Left cardiac atrium (tissue), 4 donors: ENCODE measurements at places on chromosomes 4 and X.

GRCh38 chr4:5821665-5822358 is 71.1 kb downstream of the CRMP1 start:
- DNase-seq, result no peak

- DNase-seq, result no peak
Measured at GRCh38 chr4:105666693-105667092, 41.8 kb downstream of the INTS12 start.

- DNase-seq, result peak; percentile 23
Measured at GRCh38 chr4:40316782-40317635, 18.1 kb upstream of the CHRNA9 start.

GRCh38 chr4:8328866-8329559 is 59.5 kb downstream of the HTRA3 start:
- no peak for DNase-seq

GRCh38 chr4:6225469-6225868 is 25.1 kb upstream of the JAKMIP1 start:
- no peak for DNase-seq

- DNase-seq, result no peak
Measured at GRCh38 chr4:173507471-173508385, 22.3 kb downstream of the HAND2 start.

DNA sequence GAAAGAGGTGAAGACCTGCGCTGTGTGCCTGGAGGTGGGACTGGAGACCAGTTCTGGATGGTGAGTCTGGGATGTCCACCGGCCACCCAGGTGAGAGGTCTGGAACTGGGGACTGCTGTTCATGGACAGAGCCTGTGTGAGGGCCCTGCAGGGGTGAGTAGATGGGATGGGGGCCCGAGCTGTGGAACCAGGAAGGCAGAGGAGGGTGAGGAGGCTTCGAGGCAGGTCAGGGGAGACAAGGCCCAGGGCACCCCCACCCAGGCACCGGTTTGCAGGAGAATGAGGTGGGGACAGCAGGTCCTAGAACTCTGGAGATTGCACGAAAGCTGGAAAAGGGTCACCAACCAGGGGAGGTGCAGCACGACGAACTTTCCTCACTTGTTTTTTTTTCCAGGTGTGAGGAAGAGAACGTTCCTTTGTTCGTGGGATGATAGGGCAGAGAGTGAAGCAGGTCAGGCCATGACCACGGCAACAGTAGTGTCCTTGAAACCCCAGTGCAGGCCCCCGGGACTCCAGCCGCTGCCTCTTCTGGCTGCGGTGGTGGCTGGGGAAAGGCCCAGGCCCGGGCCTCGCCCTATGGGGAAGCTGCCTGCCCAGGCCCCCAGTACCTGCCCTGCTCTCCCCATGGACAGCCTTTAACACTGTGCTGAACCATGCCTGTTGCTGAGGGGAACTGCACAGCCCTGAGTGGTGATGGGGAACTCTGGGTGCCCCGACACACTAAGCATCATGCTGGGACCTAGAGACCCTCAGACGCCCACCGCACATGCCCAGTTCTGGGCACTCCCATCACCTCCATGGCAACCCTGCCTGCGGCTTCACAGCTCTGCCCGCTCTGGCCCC is 22.9 kb downstream of the TNIP2 start:
- DNase-seq, result no peak

DNA sequence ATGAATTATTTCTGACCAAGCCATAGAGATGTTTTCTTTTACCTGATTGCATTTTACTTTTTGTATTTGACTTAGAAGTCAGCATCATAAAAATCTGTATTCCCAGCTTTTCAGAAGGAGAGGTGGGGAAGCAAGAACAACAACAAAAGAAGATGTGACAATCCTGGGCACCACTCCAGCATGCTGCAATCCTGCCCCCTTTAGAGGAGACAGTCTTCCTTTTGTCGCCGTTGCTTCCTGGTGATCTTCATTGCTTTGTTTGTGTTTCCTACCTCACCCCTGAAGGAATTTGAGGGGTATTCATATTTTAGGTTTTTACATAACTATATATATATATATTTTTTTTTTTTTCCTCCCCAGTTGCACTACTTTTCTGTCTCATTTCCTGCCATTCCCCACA is 3.7 kb downstream of the QRFPR start:
- DNase-seq, result no peak

GRCh38 chrX:110142096-110142495 is 139.2 kb downstream of the TMEM164 start:
- no peak for DNase-seq

DNA sequence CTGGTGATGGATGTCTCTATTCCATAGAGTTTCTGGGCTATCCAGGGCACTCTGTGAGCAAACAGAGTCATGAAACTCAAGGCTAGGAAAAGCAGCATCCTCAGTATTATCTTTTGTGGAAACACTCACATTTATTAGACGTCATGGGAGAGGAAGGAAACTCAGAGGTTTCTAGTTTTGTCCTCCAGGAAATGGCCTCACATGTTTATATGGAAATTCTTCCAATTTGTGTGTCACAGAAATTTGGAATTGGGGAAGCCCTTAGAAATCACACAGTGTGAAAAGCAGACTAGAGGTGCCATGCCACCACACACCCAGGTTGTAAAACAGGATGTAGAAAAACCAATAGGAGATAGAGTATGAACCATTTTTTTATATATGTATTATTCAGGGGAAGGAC is 31.1 kb downstream of the IDS start:
- no peak for DNase-seq

- DNase-seq, result no peak
Measured at GRCh38 chrX:115268421-115268820, 21.1 kb upstream of the LUZP4 start.

DNA sequence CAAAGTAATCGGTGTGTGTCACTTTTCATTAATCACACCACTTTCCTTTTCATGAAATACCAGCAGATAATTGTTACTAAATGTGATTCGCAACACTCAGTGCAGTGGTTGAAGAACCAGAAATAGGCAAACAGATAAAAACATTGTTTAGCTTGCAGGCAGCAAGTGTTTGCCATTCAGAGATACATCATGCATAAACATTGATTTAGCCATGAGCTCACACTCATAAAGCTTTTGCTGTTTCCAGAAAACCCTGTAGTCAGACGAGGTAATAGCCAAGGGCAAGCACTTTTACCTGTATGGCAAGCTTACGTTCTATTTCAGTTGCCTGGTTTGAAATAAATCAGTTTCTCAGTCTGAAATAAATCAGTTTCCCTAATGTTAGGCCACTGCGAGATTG is 542.0 kb upstream of the TENM3 start:
- DNase-seq, result no peak

GRCh38 chrX:79081895-79082512 is 62.5 kb upstream of the GPR174 start:
- DNase-seq, result no peak

DNA sequence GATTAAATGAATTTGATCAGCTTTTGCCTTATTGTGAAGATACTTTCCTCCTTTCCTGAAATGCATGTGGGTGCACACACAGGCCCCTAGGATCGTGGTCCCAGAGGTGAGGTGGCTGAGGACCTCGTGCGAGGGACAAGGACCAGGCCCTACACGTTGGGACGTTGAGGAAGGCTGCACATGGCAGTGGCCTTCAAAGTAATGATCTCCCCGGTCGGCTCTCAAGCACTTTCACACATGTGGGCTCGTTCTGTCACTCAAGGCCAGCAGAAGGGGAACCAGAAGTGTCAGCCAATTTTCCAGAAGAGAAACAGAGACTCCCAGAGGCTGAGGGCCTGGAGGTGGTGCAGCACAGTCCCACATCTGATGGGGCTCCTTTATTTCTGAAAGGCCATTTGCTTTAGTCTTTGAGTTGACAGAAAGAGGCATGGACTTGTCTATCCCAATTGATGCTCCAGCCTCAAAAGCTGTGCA is 196.8 kb downstream of the AFAP1 start:
- DNase-seq, result no peak

- DNase-seq, result no peak
Measured at GRCh38 chrX:42460706-42461105, 317.3 kb downstream of the PPP1R2C start.

DNA sequence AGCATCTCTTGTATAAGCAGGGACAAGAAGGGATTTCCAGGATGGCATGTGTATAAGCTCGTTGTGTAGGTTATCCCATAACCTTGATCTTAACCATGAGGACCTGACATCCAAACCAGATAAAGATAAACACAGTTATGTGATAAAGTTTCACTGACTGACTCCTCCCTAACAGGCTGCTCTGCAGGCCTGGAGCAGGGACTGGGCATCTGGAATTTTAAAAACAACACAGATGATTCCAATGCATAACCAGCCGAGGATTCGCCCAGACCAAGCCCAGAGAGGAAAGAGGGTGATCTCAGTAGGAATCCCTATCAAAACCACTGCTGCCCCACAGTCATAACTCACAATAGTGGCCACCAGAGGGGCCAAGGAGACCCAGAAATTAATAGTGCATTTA is 22.7 kb downstream of the KLF3 start:
- no peak for DNase-seq

GRCh38 chr4:165208221-165208652 is 876 bp downstream of the KLHL2 start:
- no peak for DNase-seq

DNA sequence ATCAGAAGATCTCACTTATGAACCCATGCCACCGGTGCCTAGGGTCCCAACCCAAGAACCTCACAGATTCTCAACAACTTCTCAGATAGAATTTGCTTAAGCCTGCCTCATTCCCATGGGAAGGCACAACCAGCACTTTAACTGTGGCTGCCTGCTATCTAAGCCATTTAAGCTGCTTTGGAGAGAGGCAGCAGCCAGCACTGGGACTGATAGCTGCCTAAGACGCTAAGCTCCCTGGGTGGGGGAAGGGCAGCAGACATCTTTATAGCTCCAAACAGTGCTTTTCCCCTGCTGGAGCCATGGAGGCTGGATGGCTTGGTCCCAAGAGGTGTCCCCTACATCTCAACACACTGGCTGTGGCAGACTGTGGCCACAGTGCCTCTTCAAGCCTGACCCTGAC is 1268.6 kb downstream of the FAM133A start:
- DNase-seq, result no peak

GRCh38 chr4:79248610-79249009 is 77.3 kb downstream of the NAA11 start:
- DNase-seq, result no peak

DNA sequence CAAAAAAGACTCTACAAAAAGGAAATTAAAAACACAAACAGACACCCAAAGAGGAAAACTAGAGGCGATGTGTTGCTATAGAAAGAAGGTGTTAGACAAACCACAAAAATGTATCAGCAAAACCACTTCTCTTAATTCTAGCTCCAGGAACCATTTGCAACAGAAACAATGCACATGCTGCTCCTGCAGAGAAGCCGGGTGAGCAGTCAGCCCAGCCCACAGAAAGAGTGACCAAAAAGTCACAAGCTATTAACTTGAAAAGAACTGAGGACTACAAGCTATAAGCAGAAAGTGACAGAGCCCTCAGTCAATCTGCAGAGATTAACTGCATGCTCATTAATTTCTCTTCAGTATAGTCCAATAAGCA is 96.2 kb upstream of the KLHL13 start:
- DNase-seq, result no peak

DNA sequence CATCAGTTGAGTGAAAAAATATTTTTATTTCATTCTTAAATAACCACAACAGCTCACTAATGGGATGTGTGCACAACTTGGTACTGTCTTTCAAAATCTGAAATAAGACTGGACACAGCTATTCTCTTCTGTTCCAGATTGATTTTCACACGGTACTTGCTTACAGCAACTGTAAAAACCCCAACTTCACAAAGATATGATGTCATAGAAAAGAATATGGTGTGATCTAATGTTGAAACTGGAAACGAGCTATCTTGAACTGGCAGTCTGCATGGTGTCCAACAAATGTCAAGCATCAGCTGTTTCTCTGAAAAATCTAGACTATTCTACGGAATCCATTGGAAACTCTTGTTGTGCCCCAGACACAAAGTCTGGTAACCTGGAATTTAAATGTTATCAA is 14.7 kb downstream of the HELQ start:
- no peak for DNase-seq

DNA sequence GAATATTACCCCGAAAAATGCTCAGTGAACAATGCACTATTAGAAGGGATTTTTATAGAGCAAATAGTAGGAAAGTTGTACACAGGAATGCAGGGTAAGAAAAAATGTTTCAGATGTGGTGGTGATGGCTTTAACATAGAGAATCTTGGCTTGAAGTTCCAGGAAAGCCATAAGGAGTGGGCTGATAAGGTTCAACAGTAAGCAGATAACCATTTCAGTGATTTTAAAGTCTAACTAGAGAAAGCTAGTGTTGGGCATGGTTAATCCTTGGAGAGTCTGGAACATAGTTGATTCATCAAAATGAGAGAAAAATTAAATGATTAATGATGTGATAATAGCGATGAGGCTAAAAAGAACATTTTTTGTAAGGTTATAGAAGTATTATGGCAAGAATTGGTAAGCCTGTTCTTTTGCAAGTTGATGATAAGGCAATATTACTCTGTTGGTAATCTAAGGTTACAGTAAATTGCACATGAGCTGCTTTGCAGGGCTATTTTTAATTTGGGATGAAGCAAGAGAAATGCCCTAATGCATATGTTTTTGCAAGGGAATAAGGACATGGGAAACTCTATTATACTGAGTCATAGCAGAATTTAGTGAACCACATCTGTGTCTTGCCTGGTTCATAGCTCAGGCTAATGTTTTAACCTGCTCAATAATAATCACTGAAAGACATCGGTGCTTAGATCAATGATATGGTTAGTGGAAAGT is 44.3 kb downstream of the GALNTL6 start:
- DNase-seq, result no peak

DNA sequence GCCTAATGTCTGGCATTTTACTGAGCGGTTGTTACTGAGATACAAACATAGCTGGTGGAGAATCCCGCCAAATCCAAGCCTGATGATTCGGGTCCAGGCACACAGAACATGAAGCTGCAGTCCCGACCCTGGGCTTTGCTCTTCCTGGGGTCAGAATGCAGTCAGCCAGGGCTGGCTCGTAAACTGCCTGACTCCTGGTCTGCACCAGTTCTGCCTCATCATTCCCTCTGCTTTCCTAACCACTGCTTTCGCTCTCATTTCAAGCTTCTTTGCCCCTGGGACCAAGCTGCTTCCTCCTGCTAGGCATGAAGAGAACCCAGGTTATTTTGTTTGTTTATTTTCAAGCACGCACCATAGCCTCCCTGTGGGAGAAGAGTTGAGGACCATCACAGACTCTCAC is 39.3 kb downstream of the GATB start:
- DNase-seq, result no peak

DNA sequence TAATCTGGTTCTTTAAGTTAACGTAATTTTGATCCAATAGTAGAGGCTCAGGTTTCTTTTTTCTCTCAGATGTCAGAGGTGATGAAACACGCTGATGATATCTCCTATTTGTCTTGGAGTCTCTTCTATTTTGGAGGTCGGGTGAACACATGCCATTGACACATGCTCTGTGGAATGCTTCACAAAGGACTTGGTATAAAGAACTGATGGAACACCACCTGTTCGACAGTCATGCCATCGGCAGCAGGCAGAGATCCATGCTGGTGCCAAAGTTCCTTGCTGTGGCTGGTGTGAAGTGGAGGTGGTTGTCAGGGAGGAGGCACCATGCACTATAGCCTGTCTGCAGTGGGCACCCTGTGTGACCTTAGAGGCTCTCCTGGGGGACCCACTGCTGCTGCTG is 94.9 kb downstream of the ATP8A1 start:
- DNase-seq, result no peak
